ENCODE measurements at places on chromosomes 12 and 14.

- DNase-seq: no peak
These were observed 219.8 kb downstream of the SLC41A2 start for GRCh38 chr12:104738331-104738730.

GRCh38 chr12:93571925-93572711 lies at the start of gene SOCS2:
TSS of gene SOCS2 (plus strand) at chr12:93572675. CDS start at chr12:93572898, 223 bp downstream.
- no peak for DNase-seq

GRCh38 chr12:49092086-49092815 lies 2.4 kb downstream of the DHH start:
- no peak for DNase-seq

GRCh38 chr12:89707703-89708564 lies 704 bp downstream of the ATP2B1 start:
- no peak for DNase-seq
